ENCODE measurements at places on chromosomes 6 and 20.

DNA sequence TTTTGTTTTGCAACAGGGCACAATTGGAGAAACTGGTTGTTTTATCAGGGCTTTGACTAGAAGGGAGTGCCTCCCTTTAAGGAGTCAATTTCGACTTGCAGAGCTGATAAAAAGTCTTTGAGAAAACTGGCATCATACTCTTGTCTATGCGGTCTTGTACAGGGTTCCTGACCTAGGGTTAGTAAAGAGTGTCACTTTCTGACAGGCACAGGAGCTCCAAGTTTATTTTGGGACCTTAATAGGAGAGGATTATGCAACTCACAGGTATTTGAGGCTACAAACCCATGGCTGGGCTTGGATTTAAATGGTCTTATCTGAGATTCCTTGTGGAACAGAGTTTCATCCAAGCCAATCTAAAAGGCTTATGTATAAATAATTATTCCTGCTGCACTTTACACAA, 365.4 kb downstream of the HTR1B start:
- DNase-seq, result no peak

DNA sequence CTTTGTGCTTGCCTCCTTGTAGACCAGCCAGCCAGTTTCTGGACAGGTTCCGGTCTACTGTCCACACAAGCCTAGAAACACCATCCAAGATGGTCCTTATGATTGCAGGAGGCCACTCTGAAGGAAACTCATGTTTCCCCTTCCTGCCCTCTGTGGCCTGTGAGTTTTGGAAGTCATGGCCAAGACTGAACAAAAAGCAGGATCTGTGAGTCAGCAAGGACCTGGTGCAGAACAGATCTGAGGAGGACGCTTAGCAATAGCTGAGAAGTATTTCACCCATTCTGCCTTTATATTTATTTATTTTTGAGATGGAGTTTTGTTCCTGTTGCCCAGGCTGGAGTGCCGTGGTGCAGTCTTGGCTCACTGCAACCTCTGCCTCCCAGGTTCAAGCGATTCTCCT, 134.6 kb upstream of the EEF1E1 start:
- DNase-seq, result no peak

DNA sequence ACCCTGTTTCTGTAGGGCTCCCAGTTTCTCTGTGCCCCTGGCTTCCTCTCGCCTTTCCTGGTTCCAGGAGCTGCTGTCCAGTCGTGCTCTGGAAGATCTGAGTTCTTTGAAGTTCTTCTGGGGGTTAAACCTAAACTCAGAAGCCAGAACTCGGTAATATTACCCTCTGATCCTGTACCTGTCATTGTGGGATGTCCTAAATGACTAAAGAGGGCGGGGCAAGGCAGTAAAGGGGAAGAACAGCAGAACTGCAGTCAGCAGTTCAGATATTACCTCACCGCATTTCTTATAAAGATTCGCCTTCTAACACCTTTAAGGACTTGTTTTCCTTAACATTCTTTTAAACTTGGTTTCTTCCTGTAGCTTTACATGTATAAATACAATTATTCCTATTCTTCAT, 63.9 kb downstream of the FAM120B start:
- no peak for DNase-seq

DNA sequence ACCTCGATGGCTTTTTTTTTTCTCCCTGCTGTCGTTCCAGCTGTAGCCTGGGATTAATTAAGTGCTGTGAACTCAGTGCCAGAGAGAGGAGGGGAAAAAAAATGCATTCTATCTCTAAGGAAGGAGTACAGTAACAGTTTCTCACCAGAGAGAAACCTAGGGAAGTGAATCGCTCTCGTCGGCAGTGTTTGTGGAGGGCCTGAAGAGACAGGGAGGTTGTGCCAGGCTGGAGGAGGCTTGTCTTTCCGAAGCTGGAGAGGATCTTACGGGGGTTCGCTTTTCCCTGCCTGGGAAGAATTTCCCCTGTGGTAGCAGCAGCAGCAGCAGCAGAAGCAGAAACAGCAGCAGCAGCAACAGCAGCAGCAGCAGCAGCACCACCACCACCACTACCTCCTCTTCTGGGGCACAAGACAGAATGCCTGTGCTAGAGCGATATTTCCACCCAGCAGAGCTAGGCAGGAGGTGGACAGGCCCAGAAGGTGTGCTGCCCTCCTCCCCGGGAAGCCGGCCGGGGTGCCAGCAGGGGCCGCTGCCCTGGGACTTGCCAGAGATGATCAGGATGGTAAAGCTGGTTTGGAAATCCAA, 186.5 kb downstream of the PDE7B start:
- no peak for DNase-seq

GRCh38 chr6:122869437-122870024, 80.5 kb downstream of the SMPDL3A start:
- DNase-seq, result no peak

- DNase-seq, result no peak
Observed at GRCh38 chr6:85344996-85345395, 104.9 kb upstream of the NT5E start.

GRCh38 chr6:13012977-13013680, 296.6 kb downstream of the PHACTR1 start:
- no peak for DNase-seq

DNA sequence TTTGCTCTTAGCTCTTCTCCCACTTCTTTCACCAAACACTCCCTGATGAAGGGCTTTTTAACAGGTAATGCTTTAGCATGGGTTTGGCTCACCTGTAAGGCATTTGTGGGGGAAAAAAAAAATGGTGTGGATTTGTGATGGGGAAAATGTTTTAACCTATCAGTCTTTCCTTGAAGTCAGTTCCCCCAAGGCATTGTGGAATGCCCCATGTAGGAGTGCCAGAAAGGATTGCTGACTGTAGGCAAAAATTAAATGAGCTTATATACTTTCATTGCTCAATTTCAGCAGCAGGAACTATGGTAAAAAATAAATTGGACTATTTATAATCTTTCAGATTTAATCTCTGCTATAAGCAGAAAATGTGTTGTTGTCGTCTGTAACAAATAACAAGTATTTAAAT, 10.6 kb upstream of the SASH1 start:
- DNase-seq, result no peak

- no peak for DNase-seq
Observed at GRCh38 chr6:69044534-69044933, 409.5 kb downstream of the ADGRB3 start.

DNA sequence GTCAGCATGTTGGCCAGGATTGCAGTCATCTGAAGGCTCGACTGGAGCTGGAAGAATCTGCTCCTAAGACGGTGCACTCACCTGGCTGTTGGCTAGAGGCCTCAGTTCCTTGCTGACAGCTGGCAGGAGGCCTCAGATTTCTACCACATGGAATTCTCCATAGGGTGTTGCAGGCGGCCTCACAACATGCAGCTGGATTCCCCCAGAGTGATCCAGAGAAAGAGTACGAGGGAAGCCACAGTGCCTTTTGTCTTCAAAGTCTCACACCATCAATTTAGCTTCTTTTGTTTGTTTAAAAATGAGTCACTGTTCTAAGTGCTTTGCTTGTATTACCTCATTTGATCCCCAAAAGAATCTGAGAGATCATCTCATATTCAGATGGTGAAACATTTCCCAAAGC, 65.5 kb upstream of the FYN start:
- DNase-seq, result no peak

DNA sequence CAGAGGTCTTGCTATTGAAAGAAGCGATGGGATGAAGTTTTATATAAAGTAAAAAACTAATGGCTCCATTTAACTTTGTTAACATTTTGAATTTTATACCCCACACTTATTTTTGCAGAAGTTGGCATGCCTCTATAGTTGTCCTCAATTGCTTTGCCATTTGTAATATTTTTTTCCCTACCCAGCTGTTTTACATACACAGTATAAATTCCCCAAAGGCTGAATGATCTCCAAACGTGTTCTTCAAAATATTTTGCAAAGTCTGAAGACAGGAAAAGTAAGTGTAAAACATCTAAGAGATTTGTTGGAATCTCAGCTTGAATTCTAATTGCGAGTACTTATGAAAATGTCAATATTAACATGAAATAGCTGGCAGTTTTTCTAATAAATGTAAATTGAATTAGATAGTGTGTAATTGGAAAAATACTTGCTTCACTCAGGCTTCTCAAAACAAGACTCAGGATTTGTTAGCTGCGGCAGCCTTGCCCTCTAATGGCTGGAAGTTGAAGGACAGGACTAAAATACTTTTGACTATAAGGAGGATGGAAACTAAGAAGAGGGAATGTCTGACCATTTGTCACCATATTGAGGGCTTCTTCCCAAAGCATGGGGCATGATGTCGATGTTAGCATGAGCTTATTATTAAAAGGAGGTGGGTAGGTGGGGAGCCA, 226.8 kb downstream of the UST start:
- DNase-seq, result no peak

GRCh38 chr6:47714802-47715201, 16.4 kb downstream of the ADGRF4 start:
- no peak for DNase-seq

- peak; percentile 37 for DNase-seq
Observed at GRCh38 chr6:107784669-107785068, 39.4 kb downstream of the SCML4 start.

- no peak for DNase-seq
Observed at GRCh38 chr6:140040396-140040795, 665.9 kb upstream of the CITED2 start.

DNA sequence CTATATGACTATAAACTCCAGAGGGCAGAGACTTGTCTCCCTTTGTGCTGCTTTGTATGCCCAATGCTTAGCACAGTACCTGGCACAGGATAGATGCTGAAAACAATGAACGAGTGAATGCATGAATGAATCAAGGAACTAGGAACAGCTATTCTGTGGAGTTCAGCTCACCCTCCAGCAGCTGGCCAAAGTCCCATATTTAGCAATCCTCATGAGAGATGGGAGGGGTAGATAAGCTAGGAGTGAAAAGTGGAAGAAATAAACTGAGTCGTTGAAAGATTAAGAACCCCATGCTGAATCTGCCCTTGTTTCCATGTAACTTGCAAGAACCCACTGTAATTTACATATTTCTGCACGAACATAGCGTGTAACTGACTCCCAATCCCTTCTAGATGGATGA, 106.5 kb downstream of the MAFB start:
- DNase-seq, result no peak

DNA sequence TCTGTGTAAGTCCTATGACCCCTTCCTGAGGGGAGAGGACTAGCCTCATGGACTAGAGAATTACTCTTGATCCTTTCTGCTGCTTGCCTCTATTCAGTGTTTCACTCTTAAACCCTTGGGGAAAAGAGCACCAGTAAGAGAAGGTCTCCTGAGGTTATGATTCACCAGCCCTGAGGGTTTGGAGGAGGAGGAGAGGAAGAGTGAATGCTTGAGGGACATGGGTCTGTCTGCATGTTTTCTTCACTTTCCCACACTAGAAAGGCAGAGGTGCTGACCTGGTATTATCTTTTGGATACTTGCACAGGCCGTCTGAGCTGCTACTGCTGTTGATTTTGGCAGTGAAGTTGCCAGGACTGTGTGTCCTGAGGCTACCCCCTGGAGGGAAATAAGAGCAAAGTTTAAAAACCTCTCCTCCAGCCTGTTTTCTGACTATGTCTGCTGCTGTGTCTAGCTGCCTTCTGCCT, 78.3 kb downstream of the CD109 start:
- no peak for DNase-seq

DNA sequence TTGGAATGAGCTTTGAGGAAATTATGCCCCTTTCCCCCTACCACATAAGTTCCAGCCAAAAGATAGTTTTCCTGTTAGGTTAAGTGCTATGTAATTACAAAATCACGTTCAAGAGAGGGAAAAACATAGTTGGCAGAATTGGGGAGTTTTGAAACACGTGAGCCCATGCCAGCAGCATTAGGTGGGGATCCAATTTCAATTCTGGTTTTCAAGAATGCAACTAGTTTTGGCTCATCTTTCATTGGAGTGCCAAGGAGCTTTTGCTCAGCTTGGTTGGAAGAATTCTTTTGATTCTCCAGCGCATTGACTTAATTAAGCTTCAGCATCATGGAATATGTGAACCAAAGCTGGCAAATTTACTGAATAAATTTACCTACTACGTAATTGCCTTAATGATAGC, 95.9 kb downstream of the SAMD5 start:
- DNase-seq, result no peak

- no peak for DNase-seq
Observed at GRCh38 chr6:1242446-1242845, 69.5 kb upstream of the FOXQ1 start.

GRCh38 chr6:120805276-120805675, 529.0 kb downstream of the TBC1D32 start:
- no peak for DNase-seq

DNA sequence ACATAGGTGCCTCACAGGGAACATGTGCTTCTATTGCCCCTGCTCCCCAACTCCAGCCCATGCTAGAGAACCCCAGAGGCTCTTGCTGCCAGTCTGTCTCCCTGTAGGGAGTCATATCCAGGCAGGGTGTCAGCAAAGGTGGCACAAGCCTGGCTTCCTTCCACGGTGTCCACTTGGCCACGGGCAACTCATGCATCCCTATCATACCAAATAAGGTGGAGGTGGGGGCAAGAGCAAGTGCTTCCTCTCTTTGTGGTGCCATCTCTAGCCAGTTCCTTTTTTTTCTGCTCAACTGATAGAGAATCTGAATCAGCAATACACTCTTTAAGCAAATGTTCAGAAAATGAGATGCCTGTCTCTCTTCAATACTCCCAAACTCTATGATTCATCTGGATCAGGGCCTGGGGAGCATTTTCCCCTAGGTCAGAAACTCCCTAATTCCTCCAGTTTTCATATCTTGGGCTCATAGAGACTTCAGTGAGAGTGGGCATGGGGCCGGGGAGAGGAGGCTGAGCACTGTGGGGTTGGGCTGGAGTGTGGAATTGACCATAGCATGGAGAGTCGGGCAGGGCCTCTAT, 105.1 kb upstream of the GPR6 start:
- no peak for DNase-seq

DNA sequence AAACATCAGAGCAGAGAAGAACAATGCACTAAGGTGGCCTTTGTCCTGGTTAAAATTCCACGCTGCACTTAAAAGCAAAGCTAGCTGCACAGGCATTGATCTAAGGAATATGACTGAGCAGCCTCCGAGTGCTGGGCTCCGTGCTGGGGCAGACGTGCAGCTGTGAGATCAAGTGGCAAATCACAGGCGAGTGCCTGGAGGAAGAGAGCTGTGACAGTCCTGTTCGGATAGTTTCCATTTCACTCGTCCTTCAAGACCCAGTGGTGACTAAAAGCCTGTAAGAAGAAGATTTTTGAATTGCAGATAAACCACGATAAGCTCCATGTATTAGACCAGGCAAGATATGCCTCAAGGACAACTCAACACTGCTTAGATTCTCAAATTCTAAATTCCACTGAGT, 247.9 kb downstream of the ANKRD60 start:
- DNase-seq, result no peak

GRCh38 chr6:156826290-156826955, 49.2 kb downstream of the ARID1B start:
- no peak for DNase-seq

- no peak for DNase-seq
Observed at GRCh38 chr20:31842471-31843157, 2.8 kb downstream of the FOXS1 start.

GRCh38 chr6:37029249-37029971, 24.0 kb downstream of the FGD2 start:
- DNase-seq, result peak; percentile 47

GRCh38 chr20:48603116-48603818, 224.5 kb downstream of the PREX1 start:
- DNase-seq, result no peak

- no peak for DNase-seq
Observed at GRCh38 chr6:76818451-76818850, 644.8 kb downstream of the HTR1B start.

GRCh38 chr20:24966317-24967012, 17.4 kb downstream of the CST7 start:
- no peak for DNase-seq

Data from stimulated activated CD4-positive, alpha-beta T cell treated with anti-CD3 and anti-CD28 coated beads, Interleukin-4, amount 100 ng/mL, for 24 hours (primary cell).